ENCODE measurements at places on chromosomes 1 and 21.

DNA sequence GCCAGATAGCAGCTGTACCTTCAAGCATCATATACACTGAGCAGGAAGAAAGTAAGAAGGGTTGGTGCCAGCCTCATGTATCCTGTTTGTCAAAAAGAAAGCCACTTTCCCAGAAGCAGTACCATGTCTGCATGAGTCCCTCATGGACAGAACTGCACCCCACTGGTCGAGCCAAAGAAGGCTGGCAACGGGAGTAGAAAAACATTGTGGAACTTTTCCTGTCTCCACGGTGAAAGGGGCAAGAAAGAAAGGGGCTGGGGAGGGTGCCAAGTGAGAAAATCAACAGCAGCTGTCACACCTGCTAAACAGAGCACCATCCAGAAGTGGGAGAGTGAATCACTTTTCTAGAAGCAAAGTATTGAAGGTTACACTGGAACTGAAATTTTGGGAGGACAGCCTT, 621.7 kb downstream of the LMO4 start:
- no peak for DNase-seq

GRCh38 chr1:212485913-212486618, 53.3 kb downstream of the NENF start:
- DNase-seq = peak; percentile 64

- no peak for DNase-seq
Measured at GRCh38 chr1:30514945-30515344, 208.4 kb downstream of the MATN1 start.

GRCh38 chr1:198175423-198176170, 18.8 kb downstream of the NEK7 start:
- DNase-seq = no peak

GRCh38 chr1:180765151-180765550, 133.3 kb downstream of the XPR1 start:
- DNase-seq = no peak

DNA sequence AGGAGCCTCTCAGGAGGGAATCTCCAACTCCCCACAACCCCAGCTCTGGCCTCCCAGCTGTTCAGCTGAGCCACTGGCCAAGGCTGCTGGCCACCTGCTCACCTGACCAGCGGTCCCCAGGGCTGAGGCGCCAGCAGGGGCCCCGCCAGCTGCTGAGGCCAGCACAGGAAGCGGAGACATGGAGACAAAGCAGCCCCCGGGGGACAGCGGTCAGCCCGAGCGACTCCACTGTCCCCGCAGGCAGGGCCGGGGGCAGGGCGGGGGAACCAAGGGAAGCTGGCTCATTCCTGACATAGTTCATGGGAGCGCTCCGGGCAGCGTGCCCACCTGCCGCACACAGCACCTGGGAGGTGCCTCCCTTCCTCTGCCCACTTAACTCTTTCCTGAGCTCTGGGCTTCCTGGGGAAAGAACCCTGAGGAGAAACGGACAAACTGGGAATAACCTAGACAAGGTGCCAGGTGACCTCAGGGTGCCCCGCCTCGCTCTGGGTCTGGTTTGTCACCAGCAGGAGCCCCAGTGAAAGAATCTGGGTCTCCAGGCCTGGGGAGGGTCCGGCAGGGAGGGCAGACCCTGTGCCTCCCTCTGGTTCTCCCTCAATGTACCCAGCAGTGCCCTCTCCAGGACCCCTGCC, 10.7 kb downstream of the EPHA2 start:
- DNase-seq = peak; percentile 73

DNA sequence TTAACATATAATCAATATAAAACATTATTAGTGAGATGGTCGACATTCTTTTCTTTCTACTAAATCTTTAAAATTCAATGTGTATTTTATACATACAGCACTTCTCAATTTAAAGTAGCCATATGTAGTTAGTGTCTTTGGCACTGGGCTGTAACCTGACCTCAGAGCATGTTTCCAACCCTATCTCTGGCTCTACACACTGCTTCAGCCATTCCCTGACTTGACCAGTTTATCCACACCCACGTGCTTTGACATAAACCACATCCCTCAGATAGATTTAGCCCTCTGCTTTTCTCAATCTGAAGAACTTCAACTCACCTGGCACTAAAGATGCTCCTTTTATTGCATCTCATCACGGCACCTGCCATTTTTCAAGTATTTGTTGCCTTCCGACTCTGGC, 58.3 kb downstream of the RGS2 start:
- no peak for DNase-seq

DNA sequence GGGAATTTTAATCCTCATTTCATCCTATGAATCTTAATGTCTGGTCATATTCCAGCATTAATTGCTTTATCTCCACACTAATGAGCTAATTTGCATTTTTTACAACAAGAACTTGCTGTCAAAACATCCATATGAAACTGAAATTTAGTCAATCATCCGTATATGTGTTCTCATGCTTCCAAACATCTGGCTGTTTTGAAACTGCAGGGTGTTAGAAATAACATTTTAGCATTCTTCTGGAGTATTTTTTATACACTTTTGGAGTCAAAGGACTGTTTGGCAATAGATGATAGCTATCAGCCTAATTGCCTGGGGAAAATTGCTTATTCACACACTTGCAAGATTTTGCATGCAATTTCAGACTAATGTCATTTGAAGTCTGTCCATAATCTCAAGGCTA, 1639.3 kb downstream of the KCNT2 start:
- DNase-seq = no peak

- DNase-seq = no peak
Measured at GRCh38 chr1:201258763-201259230, 24.5 kb upstream of the PKP1 start.
